Kidney epithelial cell (primary cell): ENCODE measurements at places on chromosomes 3 and 15. TPM values are rescaled to one million over a fixed set of nuclear protein-coding genes. Genes with fewer than 3 reads are reported as not detected.

Gene SUCLG2
- 38.1 TPM in 2 replicates for total RNA-seq

DNA sequence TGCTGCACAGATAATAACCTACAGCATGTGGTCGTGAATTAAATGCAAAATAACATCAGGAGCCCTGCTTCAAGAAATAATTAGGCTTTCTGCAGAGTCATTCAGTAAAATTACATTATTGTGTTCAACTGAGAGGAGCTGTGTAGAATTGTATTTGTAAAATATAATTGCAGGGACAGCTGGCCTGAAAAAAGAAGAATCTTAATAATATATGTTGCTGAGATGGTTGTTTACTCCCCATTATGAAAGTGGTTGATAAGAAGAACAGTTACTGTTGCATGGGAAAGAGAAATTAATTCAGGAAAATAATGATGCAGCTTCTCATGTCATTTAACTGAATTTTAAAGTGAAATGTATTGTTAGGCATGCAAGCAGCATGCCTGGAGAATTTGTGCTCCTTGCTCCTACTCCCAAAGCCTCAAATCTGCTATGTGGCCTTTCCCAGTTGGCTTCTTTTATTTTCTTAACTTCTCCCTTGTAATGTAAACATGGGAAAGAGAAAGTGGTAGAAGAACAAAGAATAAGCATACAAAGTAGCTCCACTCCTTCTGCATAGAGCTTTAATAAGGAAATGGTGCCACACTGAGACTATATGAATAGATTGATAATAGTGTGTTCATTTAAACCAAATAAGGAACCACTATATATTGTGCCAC, 100.1 kb downstream of the VGLL3 start:
- DNase-seq, result no peak

- no peak for DNase-seq
Measured at GRCh38 chr3:58004973-58005372, 3.2 kb upstream of the FLNB start.

Gene NEIL1
- total RNA-seq, result 6.1 and 10.1 TPM in 2 replicates

GRCh38 chr3:81198216-81198615, 563.2 kb downstream of the GBE1 start:
- DNase-seq, result no peak

GRCh38 chr15:40038638-40039543, at the start of gene SRP14:
Gene SRP14 (minus strand): TSS chr15:40039181. CDS start chr15:40039116, 65 bp downstream.
- DNase-seq, result peak; percentile 67

DNA sequence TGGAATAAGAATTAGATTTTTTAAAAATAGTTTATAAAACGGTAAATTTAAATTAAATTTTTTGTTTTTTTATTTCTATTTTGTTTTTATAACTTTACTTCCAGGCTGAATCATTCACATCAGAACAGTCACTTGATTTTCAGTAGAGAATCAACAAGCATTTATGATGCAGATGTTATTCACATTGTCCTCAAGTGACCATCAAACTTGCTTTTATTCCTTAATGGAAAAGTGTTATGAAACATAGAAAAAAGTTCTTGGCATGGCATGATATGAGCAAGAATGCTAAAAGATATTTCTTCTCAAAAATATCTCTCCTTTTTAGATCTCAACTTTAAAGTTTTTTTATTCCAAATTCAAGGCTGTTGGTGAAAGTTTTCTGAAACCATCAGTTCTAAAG, 70.9 kb upstream of the TGFBR2 start:
- DNase-seq, result no peak

- DNase-seq, result no peak
Measured at GRCh38 chr3:142904639-142905436, 16.0 kb upstream of the PCOLCE2 start.

Gene RPP14
- 11.4 and 15.1 TPM in 2 replicates for total RNA-seq

Gene UMPS
- 28.5 and 36.0 TPM in 2 replicates for total RNA-seq

- no peak for DNase-seq
Measured at GRCh38 chr15:82692171-82692570, 17.5 kb downstream of the AP3B2 start.

DNA sequence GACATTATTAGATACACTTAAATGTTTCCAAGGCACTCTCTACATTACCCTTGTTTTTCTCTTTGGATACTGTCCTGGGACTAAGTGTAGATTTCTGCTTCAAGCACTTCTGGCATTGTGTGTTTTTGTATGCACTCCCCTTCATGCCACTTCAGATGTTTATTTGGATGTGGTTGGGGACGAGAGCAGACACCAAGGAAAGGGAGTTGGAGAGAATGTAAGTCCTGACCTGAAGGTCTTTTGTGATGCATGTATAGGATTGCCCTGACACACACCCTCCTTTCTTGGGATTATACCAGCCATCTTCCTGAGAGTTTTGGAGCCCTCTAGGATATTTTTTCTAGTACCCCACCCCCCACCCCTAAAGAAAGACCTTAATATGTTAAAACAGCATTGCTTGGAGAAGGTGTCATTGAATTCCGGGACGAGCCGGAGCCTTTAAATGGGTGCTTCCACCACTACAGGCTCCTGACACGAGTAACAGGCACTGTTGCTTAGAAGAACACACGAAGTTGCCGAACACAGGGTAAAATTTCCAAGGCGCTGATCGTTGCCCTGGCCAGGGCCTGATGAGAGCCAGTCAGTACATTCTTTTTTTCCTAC, 22.7 kb downstream of the PSMD6 start:
- no peak for DNase-seq

DNA sequence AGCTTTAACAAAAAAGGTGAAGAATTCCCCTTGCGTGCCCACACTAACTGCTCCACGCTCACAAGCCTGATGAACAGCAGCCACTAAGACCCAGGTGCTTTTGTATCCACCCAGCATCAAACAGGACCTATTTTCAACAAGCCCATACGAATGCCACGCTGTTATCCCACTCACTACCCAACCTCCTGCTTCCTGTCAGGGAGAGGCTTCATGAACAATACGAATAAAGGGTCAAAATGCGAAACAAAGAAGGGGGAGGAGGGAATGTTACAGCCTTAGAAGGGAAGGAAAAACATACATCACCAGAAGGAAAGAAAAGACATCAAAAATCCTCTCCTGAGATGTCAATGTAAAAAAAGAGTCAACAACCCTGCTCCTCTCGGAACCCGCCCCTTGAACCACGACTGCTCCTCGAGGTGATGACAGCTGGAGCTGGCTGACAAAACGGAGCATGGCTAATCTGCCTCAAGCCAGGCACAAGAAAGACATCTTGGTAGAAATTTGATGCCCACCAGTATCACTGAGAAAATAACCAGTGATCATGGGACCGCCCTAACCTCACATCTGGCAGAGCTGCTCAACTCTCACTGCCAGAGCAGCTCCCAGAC, 9.7 kb downstream of the ERC2 start:
- DNase-seq, result no peak

DNA sequence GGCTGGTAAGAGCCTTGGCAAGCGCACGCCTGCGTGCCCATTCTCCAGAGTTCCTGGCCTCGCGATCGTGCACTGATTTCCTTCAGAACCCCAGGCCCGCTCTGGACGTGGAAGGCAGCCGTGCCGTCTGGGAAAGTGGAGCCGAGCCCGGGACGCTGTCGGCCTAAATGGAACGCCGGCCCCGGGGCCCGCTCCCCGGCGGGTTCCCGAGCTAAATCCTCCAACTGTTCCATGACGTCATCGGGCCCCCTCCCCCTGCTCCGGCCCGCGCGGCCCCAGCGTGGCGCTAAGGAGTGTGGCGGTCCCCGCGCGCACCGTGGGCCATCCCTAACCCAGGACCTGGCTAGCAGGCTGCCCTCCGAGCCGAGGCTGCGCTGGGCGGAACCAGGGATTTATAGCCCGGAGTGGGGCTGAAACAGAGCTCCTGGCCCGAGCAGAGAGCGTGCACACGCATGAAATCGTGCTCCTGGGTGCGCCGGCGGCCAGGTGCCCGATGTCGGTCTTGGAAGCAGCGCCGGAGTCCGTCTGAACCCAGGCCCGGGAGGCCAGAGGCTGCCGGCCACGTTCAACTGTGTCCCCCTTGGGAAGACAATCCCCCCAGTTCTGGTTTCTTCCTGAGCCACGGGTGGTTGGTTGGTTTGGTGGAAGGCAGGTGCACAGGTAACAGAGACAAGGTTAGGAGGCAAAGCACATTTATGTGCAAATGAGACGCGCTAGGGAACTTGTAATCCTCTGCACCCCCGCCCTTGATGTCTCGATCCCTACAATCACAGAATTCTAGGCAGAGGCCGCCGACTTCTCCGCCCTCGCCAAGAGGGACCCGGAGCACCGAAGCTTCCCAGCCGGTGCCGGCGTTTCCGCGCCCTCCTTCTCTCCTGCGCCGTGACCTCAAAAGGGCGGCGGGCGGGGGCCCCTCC, 84.9 kb upstream of the ETV5 start:
- no peak for DNase-seq

Gene KCNAB1
- total RNA-seq, result not detected in 2 replicates

Gene DUOX1
- 4.1 and 6.6 TPM in 2 replicates for total RNA-seq

Gene MRPL46
- 22.2 and 24.5 TPM in 2 replicates for total RNA-seq

DNA sequence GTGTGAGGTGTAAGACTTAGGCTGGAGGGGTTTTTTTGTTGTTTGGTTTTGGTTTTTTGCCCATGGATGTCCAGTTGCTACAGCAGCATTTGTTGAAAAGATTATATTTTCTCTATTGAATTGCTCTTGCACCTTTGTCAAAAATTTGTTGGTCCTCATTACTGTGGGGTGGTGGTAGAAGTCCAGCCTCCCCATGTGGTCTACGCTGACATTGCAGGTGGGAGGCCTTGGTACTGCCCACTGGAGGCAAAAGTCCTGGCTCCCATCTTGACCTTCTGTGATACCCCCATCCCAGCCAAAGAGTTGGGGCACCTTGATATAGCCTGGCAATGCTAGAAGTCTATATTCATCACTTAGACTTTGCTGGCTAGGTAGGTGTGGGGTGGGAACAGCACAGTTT, 5.4 kb upstream of the RAB6B start:
- no peak for DNase-seq

Gene HCLS1
- 0.92 and 1.1 TPM in 2 replicates for total RNA-seq

GRCh38 chr3:140911822-140912221, 29.8 kb upstream of the SLC25A36 start:
- DNase-seq, result no peak

Gene SLC38A3
- total RNA-seq, result 0.13 and 0.48 TPM in 2 replicates

- DNase-seq, result no peak
Measured at GRCh38 chr3:170189398-170190256, 8.1 kb upstream of the PHC3 start.

- DNase-seq, result no peak
Measured at GRCh38 chr3:12229896-12230295, 59.0 kb upstream of the PPARG start.

DNA sequence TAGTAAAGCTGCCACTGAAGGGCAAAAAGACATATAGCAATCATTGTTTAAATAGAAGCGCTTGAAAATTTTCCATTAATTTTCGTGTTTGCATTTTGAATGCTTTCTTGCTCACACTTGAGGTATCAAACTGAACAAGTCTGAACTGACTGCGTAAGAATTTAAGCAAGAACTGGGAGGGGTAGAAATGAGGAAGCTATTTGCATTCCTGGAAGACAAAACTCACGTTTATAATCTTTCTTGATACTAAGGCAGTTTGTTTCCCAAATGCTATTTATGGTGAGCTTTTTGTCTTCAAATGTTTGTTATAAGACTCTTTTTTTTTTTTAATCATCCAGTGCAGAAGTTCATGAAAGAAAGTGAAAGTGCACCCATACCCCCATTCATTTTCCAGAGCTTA, 499.8 kb upstream of the TPRG1 start:
- DNase-seq, result no peak

Gene AMIGO3
- 2.9 TPM in 1 of 2 replicates, not detected in the other for total RNA-seq

Gene SLC24A5
- total RNA-seq, result not detected in 2 replicates

Gene RPSA
- total RNA-seq, result 2,479 and 2,486 TPM in 2 replicates

DNA sequence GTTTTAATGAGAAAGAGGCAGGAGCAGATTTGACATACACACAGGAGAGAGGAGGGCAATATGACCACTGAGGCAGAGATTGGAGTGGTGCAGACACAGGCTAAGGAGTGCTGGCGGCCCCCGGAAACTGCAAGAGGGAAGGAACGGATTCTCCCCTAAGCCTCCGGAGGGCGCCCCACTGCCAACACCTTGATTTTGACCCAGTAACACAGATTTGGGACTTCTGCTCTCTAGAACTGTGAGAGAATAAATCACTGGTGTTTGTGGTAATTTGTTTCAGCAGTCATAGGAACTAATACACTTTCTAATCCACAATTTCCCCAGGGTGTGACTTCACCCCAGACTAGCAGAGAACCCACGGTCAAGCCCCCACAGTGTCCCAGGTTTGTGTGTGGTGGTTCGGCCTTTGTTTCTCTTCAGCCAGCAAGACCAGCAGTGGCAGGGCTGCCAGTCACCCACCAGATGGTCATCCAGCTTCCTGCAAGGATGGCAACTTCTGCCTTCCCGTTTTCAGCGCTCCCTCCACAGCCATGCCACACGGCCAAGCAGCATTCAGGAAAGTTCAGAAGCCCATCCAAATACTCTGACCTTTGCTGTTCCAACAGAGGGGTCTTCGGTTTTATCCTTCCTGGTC, 23.6 kb upstream of the TSPAN3 start:
- no peak for DNase-seq

- DNase-seq, result peak; percentile 41
Measured at GRCh38 chr15:49215768-49216739, 46.0 kb downstream of the GALK2 start.

Gene LRRC49
- 53.0 and 62.0 TPM in 2 replicates for total RNA-seq

DNA sequence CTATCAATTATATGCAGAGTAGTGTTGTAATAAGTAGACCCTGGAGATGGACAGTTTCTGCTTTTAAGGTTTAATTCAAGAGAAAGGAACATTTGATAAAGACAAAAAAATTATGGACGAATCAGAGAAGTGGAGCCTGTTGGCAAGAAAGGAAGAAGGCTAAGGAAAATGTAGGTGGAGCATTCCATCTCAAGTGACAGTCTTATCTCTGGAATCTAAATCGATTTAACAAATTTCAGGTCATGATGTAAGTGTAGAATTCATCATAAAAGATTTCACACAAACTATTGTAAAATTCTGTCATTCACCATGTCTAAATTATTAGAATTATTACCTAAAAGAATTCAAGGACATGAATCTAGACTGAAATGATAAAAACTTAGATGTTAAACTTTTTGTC, 36.3 kb downstream of the TSC22D2 start:
- DNase-seq, result no peak

DNA sequence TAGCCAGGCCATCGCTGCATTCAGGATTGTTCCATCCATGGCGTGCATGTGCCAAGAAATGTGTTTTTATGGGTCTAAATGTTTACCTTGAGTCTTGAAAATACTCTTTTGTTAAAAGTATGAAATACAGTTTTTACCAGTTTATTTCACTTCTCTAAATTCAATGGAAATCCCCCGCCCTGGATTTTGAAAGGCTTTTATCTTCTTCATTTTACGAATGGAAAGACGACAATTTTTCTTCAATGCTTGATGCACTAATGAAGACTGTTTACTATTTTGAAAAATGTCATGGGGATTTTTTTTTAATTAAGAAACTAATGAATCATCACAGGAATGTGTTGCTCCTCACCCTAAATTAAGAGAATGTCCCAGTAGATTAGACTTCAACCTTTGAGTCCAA, 83.5 kb downstream of the FAM81A start:
- DNase-seq, result no peak

- no peak for DNase-seq
Measured at GRCh38 chr3:82093641-82094040, 332.2 kb upstream of the GBE1 start.

- DNase-seq, result no peak
Measured at GRCh38 chr3:31600431-31600830, 67.7 kb downstream of the STT3B start.
